ENCODE measurements at places on chromosomes 12 and 14.

DNA sequence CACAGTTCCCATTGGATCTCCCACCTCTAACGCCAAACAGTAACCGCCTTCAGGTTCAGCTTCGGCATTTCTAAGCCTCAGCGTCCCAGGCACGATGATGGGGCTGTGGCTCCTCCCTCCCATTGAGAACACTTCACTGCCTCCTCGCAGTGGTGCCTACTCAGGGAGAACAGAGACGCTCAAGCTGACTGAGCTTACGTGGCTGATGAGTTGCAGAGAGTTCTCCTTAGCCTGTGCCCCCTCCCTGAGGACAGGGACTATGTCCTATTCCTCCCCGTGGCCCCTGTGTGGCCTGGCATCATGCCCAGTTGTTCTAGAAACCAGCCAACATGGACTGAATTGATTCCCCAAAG is 87.0 kb downstream of the ITPK1 start:
- no peak for DNase-seq

GRCh38 chr12:106974511-106974910 is 12.4 kb downstream of the MTERF2 start:
- DNase-seq, result no peak

- DNase-seq, result no peak
Measured at GRCh38 chr12:1935700-1936378, 17.4 kb upstream of the CACNA2D4 start.

GRCh38 chr14:33386781-33387180 is 448.1 kb downstream of the NPAS3 start:
- no peak for DNase-seq

DNA sequence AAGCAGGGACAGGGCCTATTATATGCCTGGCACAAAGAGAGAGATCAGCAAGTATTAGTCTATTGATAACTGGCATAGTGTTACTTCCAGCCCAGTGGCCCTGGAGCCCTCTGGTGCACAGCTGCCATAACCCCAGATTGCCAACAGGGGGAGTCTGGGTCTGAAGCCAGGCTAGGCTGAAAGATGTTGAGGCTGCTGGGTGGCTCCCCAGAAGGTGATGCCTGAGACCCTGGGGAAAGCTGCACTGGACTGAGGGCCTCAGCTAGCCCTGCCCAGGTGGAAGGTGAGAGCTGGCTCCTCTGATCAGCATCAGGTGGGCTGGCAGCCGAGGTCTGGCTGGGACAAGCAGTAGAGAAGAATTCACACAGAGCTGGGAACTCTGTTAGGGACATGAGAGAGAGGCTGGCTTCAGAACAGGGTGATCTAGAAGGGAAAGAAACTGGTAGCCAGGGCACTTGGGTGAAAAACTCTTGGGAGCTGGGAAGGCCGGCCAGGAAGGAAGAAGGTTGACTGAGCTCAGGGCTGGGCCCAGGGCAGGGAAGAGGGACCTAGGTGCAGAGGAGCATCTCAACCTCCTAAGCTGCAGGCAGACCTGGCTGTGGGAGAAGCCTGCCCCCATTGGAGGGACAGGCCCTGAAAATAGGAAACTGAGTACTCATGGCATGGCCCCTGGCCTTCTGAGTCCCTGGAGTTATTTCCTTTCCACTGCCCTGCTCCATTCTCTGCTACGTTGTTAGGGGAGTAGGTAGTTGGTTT is 3.9 kb downstream of the GZMH start:
- DNase-seq, result no peak
